ENCODE measurements at places on chromosomes 12 and 14. TPM values are rescaled to one million over a fixed set of nuclear protein-coding genes. Genes with fewer than 3 reads are reported as not detected.

- no peak for DNase-seq
Observed at GRCh38 chr12:96172981-96173380, 21.2 kb upstream of the ELK3 start.

TBX3 gene
- total RNA-seq, result not detected

CFAP73 gene
- 1.1 TPM for total RNA-seq

KRT78 gene
- not detected for total RNA-seq

DNA sequence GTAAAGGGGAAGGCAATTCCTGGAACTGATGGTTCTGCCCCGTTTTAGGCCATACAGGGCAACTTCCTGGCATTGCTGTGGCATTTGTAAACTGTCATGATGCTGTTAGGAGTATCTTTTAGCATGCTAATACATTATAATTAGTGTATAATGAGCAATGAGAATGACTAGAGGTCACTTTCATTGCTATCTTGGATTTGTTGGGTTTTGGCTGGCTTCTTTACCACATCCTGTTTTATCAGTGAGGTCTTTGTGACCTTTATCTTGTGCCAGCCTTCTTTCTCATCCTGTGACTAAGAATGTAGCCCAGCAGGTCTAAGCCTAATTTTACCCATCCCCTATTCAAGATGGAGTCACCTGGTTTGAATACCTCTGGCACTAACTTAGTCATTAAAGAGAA lies 51.2 kb downstream of the TESPA1 start:
- DNase-seq, result peak; percentile 13

CELA1 gene
- not detected for total RNA-seq

GRCh38 chr12:62248873-62249272 lies 11.3 kb upstream of the USP15 start:
- no peak for DNase-seq

TNFAIP2 gene
- total RNA-seq, result 1.7 TPM

DNA sequence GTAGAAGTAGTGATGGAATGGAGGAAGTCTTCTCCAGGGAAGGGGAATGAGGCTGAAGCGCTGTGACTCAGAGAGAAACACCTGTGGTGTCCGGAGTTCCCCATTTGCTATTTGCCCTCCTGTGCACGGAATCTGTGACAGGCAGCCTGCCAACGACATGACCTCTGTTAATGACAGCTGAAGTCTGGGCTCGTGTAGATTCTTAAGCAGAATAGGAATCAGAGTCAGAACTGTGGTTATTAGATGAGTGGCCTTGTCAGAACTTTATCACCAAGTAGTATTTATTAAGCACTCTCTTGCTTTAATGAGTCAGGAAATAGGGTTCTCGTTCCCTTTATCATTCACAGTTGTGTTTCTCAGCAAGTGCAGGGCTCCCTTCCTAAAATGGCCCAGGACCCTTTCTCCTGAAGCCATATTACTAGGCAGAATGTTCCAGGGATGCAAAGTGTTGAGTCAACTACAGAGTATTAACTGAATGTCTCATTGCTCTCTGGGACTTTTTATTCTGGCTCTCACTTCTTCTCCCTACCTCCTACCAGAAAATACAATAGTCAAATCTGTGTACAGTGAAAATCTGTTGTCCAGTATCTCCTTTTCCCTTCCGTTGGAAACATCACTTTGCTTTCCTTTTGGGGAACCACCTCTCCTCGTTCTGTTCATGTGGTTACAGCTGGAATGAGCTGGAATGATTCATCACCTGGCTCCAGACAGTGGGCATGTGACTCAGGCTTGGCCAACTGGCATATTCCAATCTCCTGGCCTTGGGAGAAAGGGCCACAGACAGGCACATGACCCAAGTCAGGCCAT lies 77.8 kb upstream of the MAX start:
- DNase-seq, result peak; percentile 79

CISTR gene
- total RNA-seq, result not detected

GRCh38 chr14:48390346-48390745 lies 714.9 kb upstream of the MDGA2 start:
- no peak for DNase-seq

GPR132 gene
- 35.4 TPM for total RNA-seq

DNA sequence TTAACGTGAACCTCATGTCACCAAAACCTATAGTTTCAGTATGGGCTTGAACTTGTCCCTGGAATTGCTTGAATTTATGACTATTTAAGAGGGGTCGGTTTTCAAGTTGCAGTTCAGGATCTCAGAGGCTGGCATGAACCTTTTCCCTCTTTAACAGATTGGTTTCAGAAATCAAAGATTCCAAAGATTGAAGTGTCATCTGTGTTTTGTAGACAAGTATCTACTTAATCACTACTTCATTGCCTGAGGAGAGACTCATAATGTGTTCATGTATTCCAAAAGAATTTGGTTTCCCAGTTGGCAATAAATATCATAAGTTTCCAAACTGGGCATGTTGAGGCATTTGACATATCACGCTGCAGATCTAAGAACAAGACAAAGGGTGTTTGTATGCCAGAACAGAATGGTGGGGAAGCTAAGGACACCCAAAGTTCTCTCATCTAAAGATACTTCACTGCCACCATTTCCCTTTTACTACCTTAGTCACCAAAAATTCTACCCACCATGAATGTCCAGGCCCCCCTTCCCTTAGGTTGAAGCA lies 199.5 kb downstream of the NUAK1 start:
- DNase-seq, result no peak

GRCh38 chr12:52782502-52782901 lies 5.4 kb upstream of the KRT76 start:
- DNase-seq, result no peak

GRCh38 chr12:86331457-86331856 lies 75.3 kb upstream of the MGAT4C start:
- no peak for DNase-seq

Measured in activated CD4-positive, alpha-beta T cell treated with anti-CD3 and anti-CD28 coated beads for 36 hours (primary cell).